ENCODE measurements at places on chromosomes 2 and 18. TPM values are rescaled to one million over a fixed set of nuclear protein-coding genes. Genes with fewer than 3 reads are reported as not detected.

- DNase-seq, result no peak
Measured at GRCh38 chr2:3435445-3435844, 56.0 kb downstream of the TRAPPC12 start.

DNA sequence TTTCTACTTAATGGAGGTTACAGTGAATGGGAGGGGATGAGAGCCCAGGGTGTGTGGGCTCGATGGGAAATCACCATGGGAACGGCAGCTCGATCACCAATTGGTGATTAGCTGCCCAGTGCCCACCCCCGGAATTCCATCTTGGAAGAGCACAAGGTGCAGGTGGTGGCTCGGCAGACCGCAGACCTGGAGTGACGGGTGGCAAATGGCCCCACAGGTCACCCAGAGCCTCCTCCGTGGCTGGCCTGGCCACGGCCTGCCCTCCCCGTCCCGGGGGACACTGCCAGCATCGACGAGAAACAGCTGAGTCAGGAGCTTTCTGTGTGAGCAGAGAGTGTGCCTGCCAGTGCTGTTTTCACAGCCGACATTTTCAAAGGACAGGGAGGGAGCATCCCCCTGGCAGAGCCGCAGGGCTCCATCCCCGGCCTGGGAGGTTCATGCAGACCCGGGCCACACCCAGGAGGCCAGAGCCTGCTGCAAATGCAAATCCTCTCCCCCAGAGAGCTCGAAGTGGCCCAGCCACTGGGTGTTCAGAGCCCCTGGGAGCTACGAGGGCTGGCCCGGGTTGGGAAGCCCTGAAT, 176.4 kb upstream of the MYT1L start:
- no peak for DNase-seq

- no peak for DNase-seq
Measured at GRCh38 chr2:112162956-112163355, 24.8 kb downstream of the FBLN7 start.

- no peak for DNase-seq
Measured at GRCh38 chr2:95313296-95314131, 16.4 kb downstream of the KCNIP3 start.

DNA sequence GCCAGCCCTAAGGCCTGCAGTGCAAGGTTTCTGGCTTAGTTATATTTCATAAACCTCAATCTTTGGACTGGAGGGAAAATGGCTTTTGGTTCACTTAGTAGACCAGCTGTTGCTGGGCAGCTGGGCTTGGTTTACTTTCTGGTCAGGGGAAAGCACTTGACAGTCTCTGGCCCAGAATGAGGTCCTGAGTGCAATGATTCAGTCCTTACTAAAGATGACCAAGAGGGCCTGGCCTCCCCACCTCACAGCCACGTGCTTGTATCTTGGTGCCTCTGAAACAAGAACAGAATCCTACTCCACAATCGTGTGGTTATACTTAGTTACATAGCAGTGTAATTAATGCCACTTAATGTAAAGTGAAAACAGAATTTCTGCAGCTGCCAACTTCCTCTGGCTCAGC, 325.5 kb upstream of the MEIS1 start:
- no peak for DNase-seq

DNA sequence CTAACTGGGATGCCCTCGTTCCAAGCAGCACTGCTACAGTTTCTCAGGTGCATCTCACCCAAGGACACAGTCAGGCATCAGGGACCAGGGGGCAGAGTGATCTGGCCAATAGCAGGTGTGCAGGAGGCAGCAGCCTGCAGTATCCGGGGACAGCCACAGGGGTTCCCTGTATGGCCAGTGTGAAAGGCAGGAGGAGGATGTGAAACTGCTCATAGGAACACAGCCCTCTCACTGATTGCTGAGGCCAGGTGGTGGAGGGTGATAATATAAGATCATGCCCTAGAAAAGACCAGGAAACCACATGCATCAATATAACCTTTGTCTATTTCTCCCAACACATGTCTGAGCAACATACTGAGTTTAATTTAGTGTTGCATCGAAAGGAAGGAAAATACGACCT, 112.7 kb upstream of the TACR1 start:
- DNase-seq, result no peak

Gene IL1RN
- polyA plus RNA-seq, result 3.2 TPM

Gene ZNF521
- 42.2 TPM for polyA plus RNA-seq

Gene SKOR2
- not detected for polyA plus RNA-seq
